Foreskin fibroblast (primary cell): ENCODE measurements at places on chromosomes 7 and 10.

DNA sequence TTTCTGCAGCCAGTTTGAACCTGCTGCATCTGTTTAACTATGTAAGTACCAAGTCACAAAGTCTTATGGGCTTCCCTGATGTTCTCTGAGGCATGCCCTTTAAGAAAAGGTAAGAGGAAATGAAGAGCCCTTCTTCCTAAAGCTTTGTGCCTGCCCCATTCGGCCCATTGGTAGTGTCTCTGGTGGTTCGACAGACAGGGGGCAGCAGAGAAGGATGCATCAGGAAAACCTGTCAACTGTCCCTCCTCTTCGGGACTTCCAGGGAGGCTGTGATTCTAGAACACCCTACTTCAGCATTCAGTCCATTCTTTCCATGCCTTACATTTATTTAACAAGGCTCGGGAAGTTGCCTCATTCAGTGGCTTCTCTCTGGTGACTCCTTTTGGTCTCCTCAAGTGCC is 1.9 kb upstream of the SFRP4 start:
- no peak for DNase-seq

DNA sequence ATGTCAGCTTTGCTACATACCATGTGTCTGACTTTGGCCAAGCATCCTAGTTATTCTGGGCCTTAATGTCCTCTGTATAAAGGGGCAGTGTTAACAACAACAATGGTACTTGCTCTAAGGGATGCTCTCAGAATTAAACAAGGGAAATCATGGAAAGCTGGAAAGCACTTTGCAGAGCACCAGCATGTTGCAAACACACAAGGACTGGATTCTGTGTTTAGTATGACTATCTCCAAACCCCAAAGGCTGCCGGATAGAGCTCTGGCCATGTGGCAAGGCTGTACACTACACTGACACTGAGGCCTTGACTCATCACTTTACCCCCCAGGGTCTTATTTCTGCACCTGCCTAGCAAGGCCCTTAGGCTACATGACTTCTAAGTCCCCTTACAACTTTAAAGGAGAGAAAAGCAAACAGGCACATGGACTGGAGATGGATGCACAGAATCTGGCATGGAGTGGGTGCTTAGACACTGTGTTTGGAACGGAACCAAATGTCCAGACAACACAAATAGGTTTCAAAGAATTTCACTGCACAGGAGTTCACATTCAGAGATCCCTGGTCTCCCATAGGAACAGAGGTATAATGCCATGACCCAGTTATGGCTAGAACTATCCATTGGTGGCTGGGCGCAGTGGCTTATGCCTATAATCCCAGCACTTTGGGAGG is 74.6 kb downstream of the FAM13C start:
- no peak for DNase-seq

DNA sequence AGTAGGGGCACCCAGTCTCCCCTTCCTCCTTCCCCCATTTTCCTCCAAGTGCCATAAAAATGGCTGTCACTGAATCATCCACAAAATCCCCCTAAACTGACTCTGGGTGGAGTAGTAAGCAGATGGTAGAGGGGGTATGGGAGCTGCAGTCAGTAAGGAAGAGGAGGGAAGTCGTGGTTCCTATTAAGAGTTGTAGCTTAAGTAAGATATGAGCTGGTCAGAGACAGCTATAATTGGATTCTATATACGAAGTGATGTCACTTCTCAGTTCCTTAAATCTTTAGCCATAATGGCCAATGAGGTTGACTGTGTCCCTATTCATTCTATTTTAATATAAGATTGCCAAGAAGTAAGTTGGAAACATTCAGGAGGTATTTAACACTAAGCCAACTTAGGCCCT is 131.7 kb downstream of the SLC16A9 start:
- no peak for DNase-seq

GRCh38 chr10:32046151-32046550 is 10.1 kb downstream of the KIF5B start:
- DNase-seq: no peak

GRCh38 chr10:31947144-31947926 is 18.7 kb upstream of the ARHGAP12 start:
- DNase-seq: peak; percentile 95

DNA sequence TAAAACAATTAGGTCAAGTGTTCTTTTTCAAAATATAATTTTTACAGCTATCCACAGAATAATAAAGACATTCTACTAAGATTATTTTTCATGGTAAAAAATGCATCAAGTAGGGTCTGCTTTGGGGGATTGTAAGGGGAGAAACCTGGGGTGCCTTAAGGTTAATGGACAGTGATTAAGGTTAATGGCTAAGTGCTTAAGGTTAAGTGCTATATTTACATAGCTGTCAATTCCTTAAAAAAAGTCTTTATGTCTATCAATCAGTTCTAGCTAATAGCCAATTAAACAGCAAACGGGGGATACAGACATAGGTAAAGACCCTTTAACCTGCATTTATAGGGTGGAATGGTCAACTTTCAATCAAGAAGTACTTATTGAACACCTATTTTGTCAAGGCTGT is 284.5 kb upstream of the SEMA3A start:
- no peak for DNase-seq

- DNase-seq: no peak
Measured at GRCh38 chr10:132861116-132861691, 75.3 kb upstream of the NKX6-2 start.

GRCh38 chr7:134176037-134176350 is 48.9 kb downstream of the LRGUK start:
- DNase-seq: peak; percentile 46

DNA sequence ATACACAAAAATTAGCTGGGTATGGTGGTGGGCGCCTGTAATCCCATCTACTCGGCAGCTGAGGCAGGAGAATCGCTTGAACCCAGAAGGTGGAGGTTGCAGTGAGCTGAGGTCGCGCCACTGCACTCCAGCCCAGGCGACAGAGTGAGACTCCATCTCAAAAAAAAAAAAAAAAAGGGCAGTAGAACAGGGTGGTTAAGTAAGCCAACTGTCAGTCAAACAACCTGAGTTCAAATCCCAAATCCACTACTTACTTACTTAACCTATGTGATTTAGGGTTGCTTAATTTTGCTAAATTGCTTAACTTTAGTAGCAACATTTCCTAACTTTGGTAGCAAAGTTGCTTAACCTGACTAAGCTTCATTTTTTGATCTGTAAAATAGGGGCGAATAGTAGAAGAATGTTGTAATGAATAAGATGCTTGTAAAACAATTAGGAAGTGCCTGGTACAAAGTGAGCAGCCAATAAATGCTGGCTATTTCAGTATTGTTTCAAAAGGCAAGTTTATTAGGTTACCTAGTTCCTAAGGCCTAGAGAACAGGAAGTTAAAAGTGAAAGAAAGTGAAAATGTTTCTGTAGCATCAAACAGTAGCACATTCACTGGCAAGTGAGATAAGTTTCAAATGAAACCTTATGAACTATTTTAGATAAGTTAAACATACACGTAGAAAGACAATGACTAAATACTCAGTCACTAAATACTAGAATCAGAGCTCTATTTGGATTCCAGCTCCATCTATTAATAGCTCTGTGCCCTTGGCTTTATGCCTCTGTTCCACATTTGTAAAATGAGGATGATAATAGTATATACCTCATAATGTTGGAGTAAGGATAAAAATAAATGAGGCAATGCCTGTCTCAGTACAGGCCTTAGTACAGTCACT is 64.3 kb downstream of the HOXA1 start:
- peak; percentile 82 for DNase-seq

- peak; percentile 12 for DNase-seq
Measured at GRCh38 chr7:105219771-105220160, 169.0 kb downstream of the SRPK2 start.

DNA sequence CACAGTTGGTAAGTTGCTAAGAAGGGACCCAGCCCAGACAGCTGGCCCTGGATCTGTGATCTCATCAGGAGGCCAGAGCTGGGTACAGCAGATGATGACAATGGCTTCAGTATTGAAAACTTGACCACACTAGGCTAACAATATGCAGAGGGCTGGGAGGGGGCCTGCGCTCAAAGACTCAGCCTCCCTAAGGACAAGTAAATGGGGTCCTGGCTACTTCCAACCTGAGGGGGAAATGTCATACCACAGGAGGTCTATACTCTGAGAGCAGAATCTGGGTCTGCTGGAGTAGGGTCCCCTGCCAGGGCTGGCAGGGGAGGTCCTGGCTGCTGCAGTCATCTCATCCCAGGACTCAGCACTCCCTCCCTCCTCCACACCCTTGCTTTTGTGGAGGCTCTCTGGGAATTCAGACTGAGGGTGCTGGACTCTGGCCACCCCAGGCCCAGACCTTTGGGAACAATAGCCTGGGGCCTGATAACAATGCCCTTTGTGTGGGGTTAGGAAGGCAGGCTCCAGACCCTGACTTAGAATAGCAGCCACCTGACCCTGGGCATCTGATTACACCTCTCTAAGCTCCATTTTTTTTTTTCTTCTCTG is 1.4 kb downstream of the FXYD4 start:
- DNase-seq: no peak

DNA sequence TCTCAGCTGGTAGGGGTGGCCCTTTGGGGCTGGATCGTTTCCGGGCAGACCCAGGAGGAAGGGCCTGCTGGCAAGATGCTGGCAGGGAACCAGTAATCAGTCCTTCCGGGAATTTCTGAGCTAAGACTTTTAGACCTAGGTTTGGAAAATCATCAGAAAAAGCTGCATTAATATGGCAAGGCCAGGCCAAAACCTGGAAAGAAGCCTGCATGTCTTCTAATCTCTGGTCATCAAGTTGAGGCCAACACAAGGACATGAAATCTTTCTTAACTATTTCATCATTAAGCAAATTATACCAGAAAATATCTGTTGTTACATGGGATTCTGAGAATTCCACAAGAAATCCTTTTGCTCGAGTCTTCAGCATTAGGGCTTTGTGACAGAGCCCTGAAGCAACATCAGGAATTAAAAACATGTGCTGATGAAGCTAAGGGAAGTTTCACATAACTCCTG is 19.9 kb downstream of the CPA1 start:
- DNase-seq: peak; percentile 55

DNA sequence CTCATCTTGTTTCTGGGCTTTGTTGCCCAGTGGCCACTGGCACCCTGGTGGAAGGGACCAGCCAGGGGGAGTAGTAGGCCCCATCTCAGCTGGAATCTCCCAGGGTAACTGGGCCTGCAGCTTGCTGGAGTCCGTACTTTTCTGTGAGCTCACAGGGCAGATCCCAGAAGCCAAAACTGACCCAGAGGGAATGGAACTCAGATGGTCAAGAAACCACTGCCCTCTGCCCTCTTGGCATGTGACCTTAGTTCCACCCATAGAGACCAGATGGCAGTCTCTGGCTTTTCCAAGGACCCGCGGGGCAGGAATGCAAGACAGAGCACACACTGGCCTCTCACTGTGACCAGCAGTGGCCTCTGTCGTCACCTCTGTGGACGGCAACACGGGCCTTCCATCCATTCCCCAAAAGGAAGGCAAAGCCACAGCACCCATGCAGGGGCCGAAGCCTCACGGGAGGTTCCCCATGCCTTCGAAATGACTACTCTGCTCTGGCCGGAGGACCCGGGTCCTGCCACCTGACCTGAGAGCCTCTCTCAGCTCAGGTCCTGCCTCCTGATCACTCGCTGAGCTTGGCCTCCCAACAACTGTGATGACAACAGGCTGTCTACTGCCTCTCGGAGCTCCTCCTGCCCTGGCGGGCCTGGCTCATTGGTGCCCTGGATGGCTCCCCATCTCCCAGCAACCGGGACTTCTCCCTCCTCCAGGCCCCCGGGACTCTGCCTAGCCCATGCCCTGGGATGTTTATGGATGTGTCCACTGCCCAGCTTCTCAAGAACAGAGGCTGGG is 29.9 kb downstream of the MYL10 start:
- peak; percentile 34 for DNase-seq

DNA sequence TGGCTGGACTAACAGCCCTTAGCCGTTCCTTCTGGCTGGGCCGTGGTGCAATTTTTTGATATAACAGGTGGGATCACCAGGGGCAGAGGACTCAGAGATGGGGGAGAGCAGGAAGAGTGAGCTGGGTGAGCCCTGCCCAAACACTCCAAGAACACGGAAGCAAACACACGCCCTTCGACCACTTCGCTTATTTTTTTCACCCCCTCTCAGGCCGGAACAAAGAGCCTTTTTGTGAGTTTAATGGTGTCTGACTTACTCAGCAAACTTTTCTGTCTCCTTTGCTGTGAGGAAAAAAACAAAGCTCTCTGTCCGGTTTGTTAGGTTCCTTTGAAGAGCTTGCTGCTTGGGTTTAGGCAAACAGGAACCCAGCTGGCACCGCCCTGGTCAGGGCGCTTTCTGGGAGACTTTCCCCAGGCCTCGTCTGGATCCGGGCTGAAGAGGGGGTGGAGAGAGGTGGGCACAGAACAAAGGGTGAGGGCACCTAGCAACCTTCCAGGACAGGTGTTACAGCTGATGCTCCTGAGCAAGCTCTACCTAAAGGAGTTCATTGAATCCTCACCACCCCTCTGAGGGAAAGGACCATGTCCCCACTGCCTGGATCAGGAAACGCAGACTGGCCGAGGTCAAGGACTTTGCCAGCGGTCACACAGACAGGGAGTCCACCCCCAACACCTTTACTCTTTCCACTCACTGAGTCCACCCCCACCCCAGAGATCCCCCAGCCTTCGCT is 23.3 kb downstream of the CALML3 start:
- no peak for DNase-seq

GRCh38 chr10:122981066-122981464 is 864 bp downstream of the PSTK start:
- DNase-seq: peak; percentile 32

GRCh38 chr7:131057794-131058070 is 269.9 kb upstream of the MKLN1 start:
- no peak for DNase-seq
